OCI-M1 (cell line): ENCODE measurements at places on chromosomes 7 and 10.

GRCh38 chr7:25846722-25847121, 305.3 kb upstream of the NFE2L3 start:
- no peak for DNase-seq

- DNase-seq: no peak
Measured at GRCh38 chr10:132776821-132777220, 9.1 kb downstream of the NKX6-2 start.

GRCh38 chr7:53744403-53744760, 708.9 kb downstream of the POM121L12 start:
- no peak for DNase-seq

DNA sequence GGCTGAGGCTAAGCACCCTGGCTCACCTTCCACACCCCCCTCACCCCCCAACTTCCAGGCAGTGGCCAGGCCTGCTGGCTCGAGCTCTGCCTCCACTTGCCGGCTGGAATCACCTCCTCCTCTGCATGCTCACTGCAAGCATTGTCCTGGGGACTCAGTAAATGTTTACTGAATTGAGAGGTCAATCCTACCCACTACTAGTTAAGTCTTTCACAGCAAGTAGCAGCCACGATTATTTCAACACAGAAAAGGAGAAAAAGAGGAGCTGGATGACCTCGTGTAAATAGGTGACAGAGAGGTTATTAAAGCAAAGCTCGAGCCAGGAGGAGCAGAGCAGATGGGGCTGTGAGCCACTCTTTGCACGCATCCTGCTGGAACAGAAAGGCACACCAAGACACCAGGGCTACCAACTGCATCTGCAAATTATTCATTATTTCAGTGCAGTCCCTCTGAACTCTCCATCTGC, 32.1 kb downstream of the HIPK2 start:
- no peak for DNase-seq

GRCh38 chr7:116185956-116186355, 24.4 kb upstream of the TES start:
- DNase-seq: no peak

DNA sequence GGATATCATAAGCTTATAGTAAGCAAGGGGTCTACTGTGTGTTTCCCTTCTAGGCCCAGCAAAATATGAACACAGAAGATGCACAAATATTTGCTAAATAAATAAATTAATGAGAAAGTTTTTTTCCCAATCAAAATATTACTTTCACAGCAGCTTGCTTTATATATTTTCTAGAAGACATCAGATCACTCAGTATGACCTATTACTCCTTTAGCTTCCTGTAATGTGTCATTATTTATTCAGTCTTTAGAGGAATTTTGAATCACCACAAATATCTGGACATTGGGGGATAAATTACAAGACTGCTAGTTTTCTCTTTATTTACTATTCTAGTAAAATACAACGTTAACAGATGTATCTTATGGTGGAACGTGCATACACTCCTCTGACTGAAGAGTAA, 765.8 kb upstream of the POM121L12 start:
- no peak for DNase-seq
